ENCODE measurements at places on chromosomes 2 and 18. TPM values are rescaled to one million over a fixed set of nuclear protein-coding genes. Genes with fewer than 3 reads are reported as not detected.
A peak's percentile ranks its signal among the peaks of the same experiment; 100 is the strongest.

GRCh38 chr18:12374401-12374800 is 2.6 kb downstream of the AFG3L2 start:
- DNase-seq: no peak
- no peak overlapping the region for H3K4me3 ChIP-seq
- no peak overlapping the region for H3K27ac ChIP-seq
- no peaks in the 10 kb centered on the region for H3K27me3 ChIP-seq
- no peaks in the 10 kb centered on the region for H3K4me1 ChIP-seq
- H3K36me3 ChIP-seq: no peaks in the 10 kb centered on the region

- no peak overlapping the region for H3K4me3 ChIP-seq
- no peak overlapping the region for H3K27ac ChIP-seq
- no peak for DNase-seq
- H3K27me3 ChIP-seq: no peaks in the 10 kb centered on the region
- H3K4me1 ChIP-seq: no peaks in the 10 kb centered on the region
- H3K36me3 ChIP-seq: no peaks in the 10 kb centered on the region
Observed at GRCh38 chr18:42107287-42107686, 152.3 kb downstream of the PIK3C3 start.

DNA sequence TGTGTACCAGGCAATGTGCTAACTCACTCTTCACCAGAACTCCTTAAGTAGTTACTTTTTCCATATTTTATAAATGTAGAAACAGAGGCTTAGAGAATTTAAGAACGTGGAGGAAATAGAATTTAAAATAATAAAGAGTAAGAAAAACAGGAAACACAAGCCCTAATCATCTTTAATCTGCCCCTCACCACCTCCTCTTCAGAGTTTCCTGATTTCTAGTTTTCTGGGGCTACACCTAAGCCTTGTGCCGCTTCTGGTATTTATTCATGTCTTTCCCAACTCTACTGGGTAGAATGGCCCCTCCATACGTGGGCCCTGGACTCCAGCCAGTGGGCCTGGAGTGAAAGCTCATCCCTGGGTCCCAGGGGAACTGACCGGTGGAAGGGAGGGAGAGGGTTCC is 85.4 kb downstream of the RTN4 start:
- no peak for DNase-seq
- H3K4me3 ChIP-seq: no peak overlapping the region
- no peaks in the 10 kb centered on the region for H3K27me3 ChIP-seq
- no peaks in the 10 kb centered on the region for H3K4me1 ChIP-seq

GRCh38 chr2:127426501-127427354 is 8.5 kb downstream of the PROC start:
- H3K4me3 ChIP-seq: no peak overlapping the region
- H3K27me3 ChIP-seq: no peaks in the 10 kb centered on the region
- H3K27ac ChIP-seq: no peak overlapping the region
- no peaks in the 10 kb centered on the region for H3K4me1 ChIP-seq

- peaks cover 9% of the 10 kb centered on the region for H3K36me3 ChIP-seq
- DNase-seq: no peak
- no peaks in the 10 kb centered on the region for H3K27me3 ChIP-seq
- H3K4me3 ChIP-seq: no peak overlapping the region
- no peak overlapping the region for H3K27ac ChIP-seq
Observed at GRCh38 chr2:11810237-11810977, 64.0 kb downstream of the LPIN1 start.

GRCh38 chr2:42567806-42568400 is 529 bp upstream of the MTA3 start:
- H3K36me3 ChIP-seq: no peaks in the 10 kb centered on the region
- no peak for DNase-seq
- H3K27ac ChIP-seq: no peak overlapping the region
- H3K4me1 ChIP-seq: no peaks in the 10 kb centered on the region

GRCh38 chr2:14344355-14344754 is 288.2 kb upstream of the LRATD1 start:
- no peaks in the 10 kb centered on the region for H3K27me3 ChIP-seq
- no peak for DNase-seq
- H3K27ac ChIP-seq: no peak overlapping the region
- no peak overlapping the region for H3K4me3 ChIP-seq

- no peak overlapping the region for H3K4me3 ChIP-seq
- no peaks in the 10 kb centered on the region for H3K27me3 ChIP-seq
- peaks cover 9% of the 10 kb centered on the region for H3K36me3 ChIP-seq
- H3K27ac ChIP-seq: peak overlapping the region; percentile 32
Observed at GRCh38 chr2:47056374-47056773, 98.7 kb downstream of the STPG4 start.

- H3K27me3 ChIP-seq: no peaks in the 10 kb centered on the region
- no peaks in the 10 kb centered on the region for H3K4me1 ChIP-seq
- no peak overlapping the region for H3K4me3 ChIP-seq
- DNase-seq: no peak
Observed at GRCh38 chr2:143132355-143132754, 3.1 kb downstream of the ARHGAP15 start.

GRCh38 chr2:71101656-71102055 is 28.4 kb downstream of the MCEE start:
- no peaks in the 10 kb centered on the region for H3K4me1 ChIP-seq
- H3K36me3 ChIP-seq: no peaks in the 10 kb centered on the region
- H3K4me3 ChIP-seq: no peak overlapping the region
- H3K27me3 ChIP-seq: no peaks in the 10 kb centered on the region
- H3K27ac ChIP-seq: no peak overlapping the region
- DNase-seq: no peak

GRCh38 chr2:41084321-41084720 is 632.4 kb upstream of the SLC8A1 start:
- H3K27ac ChIP-seq: no peak overlapping the region
- DNase-seq: no peak
- no peaks in the 10 kb centered on the region for H3K27me3 ChIP-seq

- no peak overlapping the region for H3K4me3 ChIP-seq
- no peak for DNase-seq
- H3K27ac ChIP-seq: no peak overlapping the region
- H3K27me3 ChIP-seq: no peaks in the 10 kb centered on the region
- H3K4me1 ChIP-seq: peaks cover 2% of the 10 kb centered on the region
- H3K36me3 ChIP-seq: no peaks in the 10 kb centered on the region
Observed at GRCh38 chr18:4236940-4237663, 218.0 kb downstream of the DLGAP1 start.

DNA sequence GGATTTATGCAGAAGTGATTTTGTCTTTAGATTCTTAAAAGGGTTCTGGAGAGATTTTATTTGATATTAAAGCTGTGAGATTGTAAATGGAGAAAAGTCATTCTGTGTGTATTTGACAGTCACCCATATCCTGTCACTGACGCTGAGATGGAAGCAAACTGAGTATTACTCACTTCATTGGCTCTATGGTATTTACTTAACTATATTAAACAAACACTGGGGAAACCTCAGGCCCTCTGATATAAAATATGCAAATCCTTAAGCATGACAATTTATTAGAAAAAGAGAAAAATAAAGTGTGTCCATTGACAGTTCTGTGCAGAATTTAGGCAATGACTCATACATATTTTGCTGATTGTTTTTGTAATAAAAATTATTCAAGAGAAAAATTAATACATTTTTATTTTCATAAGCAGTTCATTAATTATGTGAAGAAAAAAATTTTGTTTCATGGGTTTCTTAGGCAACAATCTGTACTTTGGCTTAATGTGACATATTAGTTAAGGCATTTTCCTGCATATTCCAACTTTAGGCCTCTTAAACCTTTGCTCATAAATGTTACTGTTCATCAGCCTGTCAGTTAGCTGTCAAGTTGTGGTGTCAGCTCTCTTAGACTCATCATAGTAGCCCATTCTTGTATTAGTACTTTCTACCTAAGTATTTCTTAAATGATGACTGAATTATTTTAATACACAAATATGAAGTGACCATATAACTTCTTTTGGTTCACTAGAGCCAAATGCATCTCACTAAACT is 99.9 kb downstream of the PARD3B start:
- H3K36me3 ChIP-seq: no peaks in the 10 kb centered on the region
- no peak overlapping the region for H3K27ac ChIP-seq
- no peaks in the 10 kb centered on the region for H3K27me3 ChIP-seq

DNA sequence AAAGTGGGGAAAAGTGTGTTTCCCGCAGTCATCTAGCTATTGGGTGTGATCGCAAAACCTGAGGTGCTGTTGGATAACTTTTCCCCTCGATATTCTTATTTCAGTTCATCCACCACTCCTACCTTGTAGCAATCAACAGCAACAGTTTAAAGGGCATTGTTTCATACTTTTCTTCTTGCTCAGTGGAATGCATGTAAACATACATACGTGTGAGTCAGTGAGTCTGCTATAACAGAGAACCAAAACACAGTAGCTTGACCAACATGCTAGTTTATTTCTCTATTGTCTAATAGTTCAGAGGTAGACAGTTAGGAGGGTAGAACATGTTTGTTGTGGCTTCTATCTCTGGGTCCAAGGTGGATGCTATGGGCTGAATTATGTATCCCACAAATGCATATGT is 77.6 kb upstream of the FOXI3 start:
- no peaks in the 10 kb centered on the region for H3K36me3 ChIP-seq
- DNase-seq: no peak
- H3K27ac ChIP-seq: no peak overlapping the region
- no peaks in the 10 kb centered on the region for H3K4me1 ChIP-seq

DNA sequence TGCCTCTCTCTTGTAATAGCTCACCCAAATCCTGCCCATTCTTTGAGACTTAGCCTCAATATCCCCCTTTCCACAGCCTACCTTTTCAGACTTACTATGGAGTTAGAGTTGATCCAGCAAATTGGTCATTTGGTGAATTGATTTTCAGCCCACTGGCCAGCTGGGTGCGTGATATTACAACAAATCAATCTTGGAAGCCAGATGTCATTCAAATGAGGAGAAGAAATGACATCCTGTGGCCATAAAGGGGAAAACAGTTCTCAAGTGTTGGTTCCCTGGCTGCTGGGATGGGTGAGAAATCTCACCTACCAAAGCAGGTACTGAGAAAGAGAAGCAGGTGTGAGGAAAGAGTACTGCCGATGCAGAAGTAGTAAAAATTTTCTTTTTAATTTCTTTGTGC is 36.7 kb upstream of the FOXI3 start:
- H3K27me3 ChIP-seq: no peaks in the 10 kb centered on the region
- H3K36me3 ChIP-seq: no peaks in the 10 kb centered on the region
- no peak for DNase-seq
- H3K4me3 ChIP-seq: no peak overlapping the region
- no peak overlapping the region for H3K27ac ChIP-seq

GRCh38 chr2:75003276-75003675 is 44.8 kb downstream of the POLE4 start:
- no peaks in the 10 kb centered on the region for H3K4me1 ChIP-seq
- no peak overlapping the region for H3K27ac ChIP-seq
- H3K36me3 ChIP-seq: peaks cover 3% of the 10 kb centered on the region
- H3K27me3 ChIP-seq: no peaks in the 10 kb centered on the region

GRCh38 chr2:64853894-64854293 is 135.3 kb upstream of the SLC1A4 start:
- DNase-seq: no peak
- no peaks in the 10 kb centered on the region for H3K4me1 ChIP-seq
- no peaks in the 10 kb centered on the region for H3K36me3 ChIP-seq
- H3K27me3 ChIP-seq: no peaks in the 10 kb centered on the region
- no peak overlapping the region for H3K27ac ChIP-seq
- no peak overlapping the region for H3K4me3 ChIP-seq

DNA sequence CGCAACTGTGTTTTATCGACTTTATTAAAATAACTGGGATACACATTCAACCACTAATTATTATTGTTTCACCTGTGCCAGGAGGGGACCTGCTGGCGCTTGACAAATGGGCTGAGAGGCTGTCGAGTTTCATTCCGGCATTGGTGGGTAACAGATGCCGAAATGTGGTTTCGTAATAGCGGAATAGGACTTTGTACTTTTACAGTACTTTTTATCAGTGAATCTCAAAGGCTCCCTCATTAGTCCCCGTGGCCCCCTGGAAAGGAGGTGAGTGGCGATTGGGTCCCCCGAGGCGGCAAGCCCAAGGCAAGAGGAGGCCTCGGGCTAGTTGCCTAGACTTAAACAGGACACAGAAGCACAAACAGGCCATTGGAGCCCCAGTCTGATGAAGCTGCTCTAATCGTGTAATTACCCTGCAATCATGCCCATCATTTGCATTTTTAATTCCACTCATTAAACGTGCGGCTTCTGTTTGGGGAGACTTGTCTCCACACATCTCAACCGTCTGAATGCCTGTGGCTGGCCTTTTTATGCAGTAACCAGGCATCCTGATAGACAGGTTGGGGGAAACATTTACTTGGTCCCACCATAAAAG is 193.2 kb downstream of the INO80D start:
- no peak for DNase-seq
- H3K4me1 ChIP-seq: no peaks in the 10 kb centered on the region
- no peaks in the 10 kb centered on the region for H3K27me3 ChIP-seq

DNA sequence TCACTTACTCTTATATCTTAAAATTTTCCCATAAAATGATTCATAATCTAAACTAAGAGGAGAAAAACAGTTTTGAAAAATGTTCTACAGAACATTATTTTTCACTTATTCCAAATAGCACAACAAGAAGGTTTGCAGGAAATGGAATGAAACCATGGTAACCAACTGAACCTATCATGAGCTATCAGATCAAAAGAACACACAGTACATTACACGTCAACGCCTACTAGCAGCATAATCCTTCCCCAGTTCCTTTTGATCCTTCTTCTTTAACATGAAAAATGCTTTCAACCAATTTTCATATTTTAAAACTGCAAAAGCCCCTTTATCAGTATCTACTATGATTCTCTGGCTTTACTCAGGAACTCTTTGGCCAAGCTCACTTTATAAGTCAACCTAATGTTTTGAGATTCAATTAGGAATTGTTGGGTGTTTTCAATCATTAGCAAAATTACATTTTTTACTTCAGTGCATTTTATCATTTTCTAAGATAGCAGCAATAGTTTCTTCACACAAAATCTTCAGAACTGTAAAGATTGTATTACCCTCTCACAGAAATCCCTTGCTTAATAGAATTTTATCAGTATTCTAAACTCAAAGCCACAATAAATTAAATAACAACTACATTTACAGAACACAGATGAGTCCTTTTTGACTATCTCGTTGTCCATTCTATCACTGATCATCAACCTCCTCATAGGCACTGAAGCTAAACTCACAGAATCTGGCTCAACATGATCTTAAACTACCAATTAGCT is 102.5 kb downstream of the CHN1 start:
- H3K36me3 ChIP-seq: no peaks in the 10 kb centered on the region
- no peak overlapping the region for H3K4me3 ChIP-seq
- no peaks in the 10 kb centered on the region for H3K4me1 ChIP-seq
- no peaks in the 10 kb centered on the region for H3K27me3 ChIP-seq

Gene ARHGAP28
- 8.6 TPM for total RNA-seq

Gene APOB
- 5.9 TPM for total RNA-seq

Gene ANKRD53
- 1.9 TPM for total RNA-seq

Gene FHOD3
- total RNA-seq: 31.2 TPM

Gene SLC35G4
- total RNA-seq: not detected

Gene DTNA
- 101 TPM for total RNA-seq

Gene MARCO
- 29.2 TPM for total RNA-seq

Gene ADD2
- total RNA-seq: 1.7 TPM

Gene MAL
- total RNA-seq: 1.9 TPM

Gene CCDC121
- 2.2 TPM for total RNA-seq

Gene CCBE1
- not detected for total RNA-seq

Gene ANKRD30B
- total RNA-seq: not detected

Data from aorta (tissue), 5 donors.